T-helper 1 cell (primary cell): ENCODE measurements at places on chromosomes 16 and 17.

- no peak for DNase-seq
Measured at GRCh38 chr16:85682516-85682915, 6.2 kb downstream of the GINS2 start.

- no peak for DNase-seq
Measured at GRCh38 chr16:85565801-85566526, 47.2 kb upstream of the GSE1 start.

DNA sequence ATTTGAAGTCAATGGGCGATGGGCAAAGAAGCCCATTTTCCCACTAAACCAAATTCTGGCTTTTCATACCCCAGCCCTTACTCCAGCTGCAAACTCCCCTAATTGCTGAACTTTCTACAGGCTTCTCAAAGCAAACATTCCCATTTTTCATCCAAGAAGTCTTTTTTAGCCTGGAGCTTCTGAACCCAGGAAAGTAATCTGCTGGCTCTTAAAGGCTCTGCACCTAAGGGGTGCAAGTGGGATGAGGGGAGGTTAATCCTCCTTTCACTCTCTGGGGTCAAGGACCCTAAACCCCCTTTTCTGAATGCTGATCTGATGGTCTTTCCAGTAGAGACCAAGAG, 2.4 kb downstream of the HOXB7 start:
- no peak for DNase-seq

GRCh38 chr16:72876221-72876620, 171.7 kb downstream of the ZFHX3 start:
- no peak for DNase-seq

DNA sequence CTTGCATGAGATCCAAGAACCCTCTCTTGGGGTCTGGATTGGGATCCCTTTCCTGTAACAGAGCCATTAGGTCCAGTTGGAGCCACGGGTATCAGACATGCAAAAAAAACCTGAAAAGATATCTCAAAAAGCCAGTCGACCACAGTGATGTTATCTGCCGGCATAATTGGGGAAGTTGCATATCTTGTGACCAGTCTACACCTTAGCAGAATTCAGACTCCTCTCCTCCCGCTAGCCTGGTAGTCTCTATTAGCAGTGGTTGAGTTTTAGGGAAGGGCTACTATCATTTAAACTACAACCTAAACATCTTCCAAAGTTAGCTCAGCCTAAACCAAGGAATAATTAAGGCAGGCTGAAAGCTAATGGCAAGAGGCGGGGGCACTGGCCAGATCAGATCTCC, 16.2 kb upstream of the PSMD7 start:
- no peak for DNase-seq

- no peak for DNase-seq
Measured at GRCh38 chr17:57002904-57003303, 25.0 kb downstream of the SCPEP1 start.

DNA sequence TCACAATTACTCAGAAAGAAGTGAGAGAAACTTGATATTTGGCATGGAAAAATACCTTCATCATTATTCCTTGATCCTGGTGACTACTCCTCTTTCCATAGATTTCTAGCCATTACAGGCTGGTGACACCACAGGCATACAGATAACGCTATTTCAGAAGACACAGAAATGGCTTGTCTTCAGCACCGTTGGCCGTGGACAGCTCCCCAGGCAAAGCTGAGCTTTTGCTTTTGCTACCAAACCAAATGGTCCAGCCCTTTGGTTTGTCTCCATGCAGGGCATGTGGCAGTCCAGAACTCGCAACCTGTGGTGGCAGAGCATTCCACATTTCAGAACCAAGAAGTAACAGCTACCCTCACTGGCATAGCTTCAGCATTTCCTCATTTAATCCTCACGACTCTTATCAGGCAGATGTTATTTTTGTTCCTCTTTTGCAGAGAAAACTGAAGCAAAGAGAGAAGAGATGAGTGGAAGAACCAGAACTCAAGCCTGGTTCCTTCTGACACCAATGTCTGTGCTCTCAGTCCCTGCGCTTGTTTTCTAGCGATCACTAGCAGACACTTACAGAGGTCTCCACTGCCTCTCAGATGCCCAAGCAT, 55.5 kb downstream of the HS3ST4 start:
- DNase-seq, result no peak
